ENCODE measurements at places on chromosomes 5 and 9.

DNA sequence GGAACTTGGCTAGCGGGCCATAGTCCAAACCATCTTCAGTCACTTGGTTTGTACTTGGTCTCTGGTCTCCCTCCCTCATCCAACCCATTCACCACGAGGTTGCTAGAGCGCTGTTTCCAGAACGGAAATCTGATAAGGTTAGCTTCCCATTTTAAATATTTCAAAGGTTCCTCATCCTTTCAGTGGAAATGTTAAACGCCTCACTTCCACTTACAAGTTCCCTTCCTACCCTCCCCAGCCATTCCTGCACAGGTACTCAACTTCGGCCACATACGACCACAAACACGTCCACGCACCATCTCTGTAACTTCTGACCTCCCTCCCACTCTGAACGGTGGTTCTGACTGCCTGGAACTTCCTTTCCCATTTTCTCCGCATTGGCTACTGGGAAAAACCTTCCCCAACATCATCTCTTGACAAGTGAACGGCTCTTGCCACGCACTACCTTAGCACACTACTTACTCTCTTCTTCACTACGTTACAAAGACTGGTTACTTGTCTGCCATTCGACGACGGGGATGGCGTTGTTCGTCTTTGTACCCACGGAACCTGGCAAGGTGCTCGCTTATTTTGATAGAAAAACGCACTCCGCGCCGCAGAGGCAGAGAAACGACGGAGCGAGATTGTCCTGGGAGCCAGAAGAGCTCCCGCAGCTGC, 629 bp downstream of the CCNH start:
- peak; percentile 40 for DNase-seq

DNA sequence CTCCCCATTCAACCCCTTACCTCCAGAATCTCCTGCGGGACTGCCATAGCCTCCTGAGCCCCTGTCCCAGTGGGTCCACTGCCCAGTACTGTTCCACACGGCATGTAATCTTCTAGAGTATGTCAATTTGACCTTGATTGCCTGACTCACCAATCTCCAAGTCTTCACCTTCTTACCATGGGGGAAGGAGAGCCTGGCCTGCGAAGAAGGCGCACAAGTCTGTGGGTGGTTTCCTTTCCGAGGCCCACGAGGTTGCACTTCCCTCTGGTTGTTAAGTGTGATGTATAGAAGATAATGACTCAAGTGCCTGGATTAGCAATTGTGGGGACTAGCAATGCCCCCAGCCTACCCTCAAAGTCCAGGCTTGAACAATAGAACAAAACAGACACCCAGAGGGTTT, 8.1 kb upstream of the TENT4A start:
- DNase-seq = no peak

- peak; percentile 98 for DNase-seq
These were observed 87.3 kb upstream of the GNAQ start for GRCh38 chr9:78118742-78119473.

GRCh38 chr9:37575511-37575914, 667 bp downstream of the FBXO10 start:
- no peak for DNase-seq

DNA sequence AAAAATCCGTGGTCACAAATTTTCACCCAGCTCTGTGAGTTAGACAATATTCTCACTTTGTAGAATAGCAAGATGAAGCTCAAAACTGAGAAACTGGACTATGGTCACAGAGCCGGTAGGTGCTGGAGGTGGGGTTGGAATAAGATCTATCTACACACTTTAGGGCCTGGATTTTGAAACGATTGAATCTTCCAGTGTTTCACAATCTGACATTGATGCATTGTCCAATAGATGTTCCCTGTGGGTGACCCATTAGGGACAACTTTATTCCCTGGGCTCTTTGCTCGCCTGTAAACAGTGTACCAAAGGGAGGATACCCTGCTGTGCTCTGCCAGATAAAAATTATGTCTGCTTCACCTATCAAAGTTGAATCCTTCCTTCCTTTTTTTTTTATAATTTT, 145.4 kb upstream of the MPDZ start:
- no peak for DNase-seq

DNA sequence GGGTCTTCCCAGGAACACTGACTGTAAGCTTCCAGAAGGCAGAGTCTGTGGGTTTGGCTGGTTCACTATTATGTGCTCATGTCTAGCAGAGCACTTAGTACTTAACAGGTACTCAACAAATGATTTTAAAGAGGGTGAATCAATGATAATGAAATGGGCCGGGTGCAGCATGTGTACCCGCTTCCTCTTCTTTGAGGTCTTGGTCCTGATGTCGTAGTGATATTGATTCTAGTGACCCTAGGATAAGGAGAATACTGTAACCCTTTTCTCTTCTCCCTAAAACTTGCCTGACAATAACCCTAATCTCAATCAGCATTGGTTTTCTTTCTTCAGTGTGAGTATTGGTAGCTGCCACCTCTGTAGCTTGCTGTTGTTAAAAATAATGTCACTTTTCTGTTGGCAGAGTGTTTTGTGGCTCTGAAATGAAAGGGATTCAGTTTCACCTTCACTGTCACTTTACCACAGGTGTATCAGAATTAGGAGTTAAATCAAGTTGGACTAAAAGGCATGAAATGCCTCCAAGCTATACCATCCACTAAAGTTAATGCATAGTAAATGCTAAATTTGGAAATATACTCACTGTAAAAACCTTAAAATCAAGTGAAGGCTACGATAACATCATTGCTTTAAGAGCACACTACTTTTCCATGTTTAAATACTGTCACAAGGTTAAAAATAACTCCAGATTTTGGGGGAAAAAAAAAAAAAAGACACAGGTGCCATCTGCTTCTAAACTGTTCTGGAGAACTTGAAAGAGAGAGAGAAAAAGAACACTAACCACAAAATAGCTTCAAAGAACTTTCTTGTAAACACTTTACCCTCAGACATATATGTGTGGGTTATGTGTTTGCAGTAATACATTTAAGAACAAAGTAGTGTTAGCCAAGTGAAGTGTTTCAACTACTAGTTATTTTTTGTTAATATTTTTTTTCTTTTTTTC, 6.0 kb downstream of the CAMK4 start:
- DNase-seq = no peak

DNA sequence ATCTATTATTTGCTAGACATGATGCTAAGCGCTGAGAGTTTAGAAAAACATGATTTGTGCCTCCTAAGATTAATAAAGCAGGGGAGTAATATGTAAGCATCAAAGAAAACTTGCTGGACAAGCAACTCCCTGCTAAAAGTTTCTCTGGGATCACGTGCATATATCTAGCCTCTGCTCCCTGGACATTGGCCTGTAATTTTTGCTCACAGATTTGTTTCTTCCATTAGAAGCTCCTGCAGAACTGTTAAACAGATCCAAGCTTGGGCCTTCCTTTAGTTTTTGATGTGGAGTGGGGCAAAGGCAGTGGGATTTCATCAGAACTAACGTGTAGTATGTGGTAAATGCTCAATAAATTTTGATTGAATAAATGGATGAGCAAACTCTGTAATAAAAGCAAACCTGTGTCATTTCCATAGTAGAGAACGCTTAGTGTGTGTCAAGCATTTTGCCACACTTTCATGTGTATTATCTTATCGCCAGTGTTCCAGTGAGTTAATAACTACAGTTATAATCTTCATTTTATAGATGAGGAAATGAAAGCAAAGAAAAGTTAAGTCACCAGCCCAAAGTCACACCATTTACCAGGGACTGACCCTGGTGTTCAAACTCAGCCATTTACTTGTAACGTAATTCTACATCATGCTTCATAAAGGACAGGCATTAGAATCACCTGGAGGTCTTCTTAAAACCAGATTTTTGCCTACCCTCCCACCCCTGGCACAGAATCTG, 100.3 kb downstream of the PCSK5 start:
- DNase-seq = no peak

DNA sequence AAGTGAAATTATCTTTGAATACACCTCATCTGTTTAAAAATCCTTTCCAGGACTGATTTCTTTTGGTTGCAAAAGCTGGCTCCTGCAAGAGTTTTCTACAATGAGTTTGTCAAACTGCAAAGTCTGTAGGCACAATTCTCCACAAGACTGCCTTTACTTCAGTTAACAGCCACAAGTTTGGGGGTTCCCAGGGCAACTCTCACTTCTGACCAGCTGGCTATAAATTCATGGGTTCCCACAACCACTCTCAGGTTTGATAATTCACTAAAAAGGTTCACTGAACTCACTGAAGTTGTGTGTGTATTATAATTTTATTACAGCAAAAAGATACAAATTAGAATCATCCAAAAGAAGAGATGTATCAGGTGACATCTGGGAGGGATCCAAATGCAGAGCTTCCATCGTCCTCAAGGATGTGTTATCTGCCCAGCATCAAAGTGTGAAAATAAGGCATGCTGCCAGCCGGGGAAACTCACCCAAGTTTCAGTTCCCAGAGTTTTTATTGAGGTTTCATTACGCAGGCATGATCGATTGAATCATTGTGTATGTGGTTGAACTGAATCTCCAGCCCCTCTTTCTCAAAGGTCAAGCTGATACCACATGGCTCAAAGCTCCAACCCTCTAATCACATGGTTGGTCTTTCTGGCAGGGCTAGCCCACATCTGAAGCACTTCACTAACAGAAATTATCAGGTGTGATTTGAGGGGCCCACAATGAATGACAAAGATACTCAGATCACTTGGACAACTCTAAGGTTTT, 19.0 kb upstream of the PSIP1 start:
- no peak for DNase-seq

DNA sequence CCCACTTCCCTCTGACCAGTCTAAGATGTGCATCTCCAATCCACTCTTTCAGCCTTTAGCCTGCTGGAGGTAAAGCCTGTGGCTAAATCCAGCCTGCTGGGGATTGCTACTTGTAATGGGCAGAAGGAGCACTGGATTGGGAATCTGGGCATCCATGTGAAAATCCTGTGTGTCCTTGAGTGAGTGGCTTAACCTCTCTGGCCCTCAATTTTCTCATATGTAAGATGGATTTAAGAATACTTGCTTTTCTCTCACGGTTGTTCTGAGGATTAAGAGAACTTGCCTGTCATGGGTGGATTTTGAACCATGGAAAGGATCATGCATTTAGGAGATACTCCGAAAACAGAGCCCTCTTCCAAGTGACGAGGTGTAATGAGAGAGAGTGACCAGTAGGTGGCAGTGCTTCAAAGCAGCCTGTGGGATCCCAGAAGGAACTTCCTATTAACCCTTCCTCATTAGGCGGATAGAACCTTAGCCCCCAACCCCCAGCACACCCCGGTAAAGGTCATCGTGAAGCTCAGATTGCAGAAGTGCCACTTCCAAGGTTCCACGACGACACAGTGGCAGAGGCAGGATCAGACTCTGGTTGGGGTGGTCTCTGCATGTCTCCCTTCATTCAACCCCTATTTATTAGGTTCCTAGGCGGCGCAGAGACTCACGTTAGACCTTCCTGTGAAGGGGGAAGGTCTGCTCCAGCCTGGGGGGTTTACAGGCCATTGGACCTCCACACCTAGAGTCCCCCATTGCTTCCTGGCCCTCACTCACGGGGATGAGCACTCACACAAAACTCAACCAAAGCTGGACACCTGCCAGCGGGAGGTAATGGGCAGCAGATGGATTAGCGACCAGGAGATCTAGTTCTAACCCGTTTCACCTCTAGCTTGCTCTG, 68.7 kb upstream of the ZNF618 start:
- peak; percentile 43 for DNase-seq

- DNase-seq = no peak
These were observed 116.3 kb downstream of the RFX3 start for GRCh38 chr9:3409453-3409852.

- no peak for DNase-seq
These were observed 18.8 kb upstream of the SLC6A3 start for GRCh38 chr5:1464096-1464446.

DNA sequence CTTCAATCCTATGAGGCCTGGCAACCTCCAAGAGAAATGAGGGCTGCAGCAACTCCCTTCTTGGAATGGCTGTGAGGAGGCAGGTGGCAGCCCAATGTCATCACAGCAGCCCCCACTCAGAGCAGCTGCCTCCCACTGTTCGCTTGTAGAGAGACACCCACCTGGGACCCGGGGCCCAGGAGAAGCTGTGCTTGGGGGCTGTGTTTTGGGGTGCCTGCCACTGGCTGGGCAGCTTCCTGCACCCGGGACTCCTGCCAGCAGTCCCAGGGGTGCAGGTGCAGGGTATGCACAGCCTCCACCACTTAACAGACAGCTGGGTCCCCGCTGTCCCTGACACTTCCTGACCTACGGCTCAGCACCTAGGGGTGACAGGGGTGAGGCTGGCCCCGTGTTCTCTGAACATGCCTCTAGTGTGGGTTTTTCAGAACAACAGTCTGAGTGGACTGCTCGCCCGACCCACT, 26.2 kb downstream of the NIPAL4 start:
- no peak for DNase-seq

GRCh38 chr5:122356855-122357254, 44.8 kb downstream of the SNCAIP start:
- DNase-seq = no peak

DNA sequence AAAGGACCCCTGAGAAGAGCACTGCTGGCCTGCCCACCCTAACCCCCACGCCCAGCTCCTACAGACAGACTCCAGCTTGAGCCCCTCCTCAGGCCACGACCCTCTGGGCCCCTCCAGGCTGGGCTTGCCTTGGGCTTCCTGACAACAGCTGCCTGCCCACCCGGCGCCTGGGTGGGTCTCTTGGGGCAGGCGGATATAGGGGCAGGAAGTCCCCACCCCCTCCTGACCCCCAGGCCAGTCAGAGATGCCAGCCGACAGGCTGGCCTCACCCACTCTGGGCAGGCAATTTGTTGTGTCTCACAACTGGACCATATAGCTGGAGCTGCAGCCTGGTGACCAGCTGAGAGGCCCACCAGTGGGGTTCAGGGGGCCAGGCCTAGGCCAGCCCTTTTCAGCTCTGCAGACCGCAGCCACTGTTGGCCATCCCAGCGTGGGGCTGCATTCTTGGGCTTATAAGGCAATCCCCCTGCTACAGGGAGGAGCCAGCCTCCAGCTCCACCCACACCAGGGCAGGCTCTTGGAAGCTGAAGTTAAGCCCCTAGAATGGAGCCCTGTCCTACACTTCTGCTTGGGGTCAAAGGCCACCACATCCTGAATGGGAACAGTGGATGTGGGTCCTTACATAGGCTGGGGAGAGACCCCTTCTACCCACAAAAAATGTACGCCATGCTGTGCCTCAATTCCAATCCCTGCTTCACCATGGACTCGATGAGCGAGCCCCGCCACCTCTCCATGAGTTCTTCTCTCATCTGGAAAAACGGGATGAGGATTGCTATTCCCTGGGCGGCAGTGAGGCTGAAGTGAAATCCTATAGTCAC, 2.0 kb downstream of the PDLIM7 start:
- DNase-seq = peak; percentile 56

GRCh38 chr9:16817002-16817401, 53.5 kb downstream of the BNC2 start:
- no peak for DNase-seq

All from mammary epithelial cell (primary cell).